ENCODE measurements at places on chromosomes 12 and 14. TPM values are rescaled to one million over a fixed set of nuclear protein-coding genes. Genes with fewer than 3 reads are reported as not detected.

The VPS33A gene
- total RNA-seq = 23.8 TPM

The REM2 gene
- 0.27 TPM for total RNA-seq

The HOXC12 gene
- total RNA-seq = not detected

The RTL1 gene
- not detected for total RNA-seq

The SYNDIG1L gene
- total RNA-seq = not detected
